HFF-Myc (cell line): ENCODE measurements at places on chromosomes 16 and 17.
A peak's percentile ranks its signal among the peaks of the same experiment; 100 is the strongest.

DNA sequence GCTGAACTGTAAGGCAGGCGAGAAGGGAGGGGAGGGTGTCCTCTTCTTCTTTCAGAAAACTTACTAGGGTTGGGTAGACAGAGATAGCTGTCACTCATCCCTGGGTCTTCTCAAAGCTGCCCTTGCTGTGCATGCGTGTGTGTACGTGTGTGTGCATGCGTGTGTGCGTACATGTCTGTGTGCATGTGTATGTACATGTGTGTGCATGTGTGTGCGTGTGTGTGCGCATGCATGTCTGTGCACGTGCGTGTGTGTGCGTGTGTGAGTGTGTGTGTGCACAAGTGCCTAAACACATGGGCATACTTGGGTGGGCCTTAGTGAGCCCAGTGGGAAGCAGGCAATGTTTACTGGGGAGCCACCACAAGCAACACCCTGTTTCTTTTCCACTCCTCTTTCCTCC, 154.8 kb upstream of the TNRC6C start:
- no peak for DNase-seq

- no peak for DNase-seq
These were observed 92.2 kb downstream of the HELZ start for GRCh38 chr17:67152824-67153223.

- no peak for DNase-seq
These were observed 50.6 kb downstream of the MPHOSPH6 start for GRCh38 chr16:82119405-82119804.

- DNase-seq, result no peak
These were observed 2.4 kb upstream of the RHBDF1 start for GRCh38 chr16:74747-75334.

- no peak for DNase-seq
These were observed 4.1 kb downstream of the PRCD start for GRCh38 chr17:76543826-76544545.

- no peak for DNase-seq
These were observed 141.2 kb downstream of the WWOX start for GRCh38 chr16:78240459-78241222.

GRCh38 chr17:17051791-17052461, 9.7 kb downstream of the MPRIP start:
- DNase-seq, result no peak

DNA sequence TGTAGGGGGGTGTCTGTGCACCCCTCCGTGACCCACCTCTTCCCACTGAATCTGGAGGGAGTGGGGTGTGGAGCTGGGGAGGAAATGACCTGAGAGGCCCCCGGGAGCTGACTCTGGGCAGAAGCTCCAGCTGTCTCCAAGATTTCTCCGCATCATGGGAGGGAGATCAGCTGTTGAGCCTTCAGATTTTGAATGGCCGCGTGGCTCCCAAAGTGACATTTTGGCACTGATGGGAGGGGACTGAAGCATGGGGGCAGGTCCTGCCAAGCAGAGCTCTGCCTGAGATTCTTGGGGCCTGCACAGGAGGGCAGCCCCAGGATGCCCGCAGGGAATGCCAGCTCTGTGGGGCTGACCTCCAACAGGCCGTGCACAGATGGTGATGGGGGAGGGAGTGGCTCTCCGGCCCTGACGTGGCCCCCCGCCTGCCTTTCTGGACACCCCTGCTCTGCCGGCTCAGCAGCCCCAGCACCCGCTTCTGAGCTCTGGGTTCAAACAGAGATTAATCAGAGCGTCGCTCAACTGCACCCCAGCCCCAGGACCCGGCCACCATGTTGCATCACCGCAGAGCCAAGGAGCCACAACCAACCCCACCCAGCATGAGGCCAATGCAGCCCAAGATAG, 25.3 kb upstream of the UBE2I start:
- no peak for DNase-seq

- no peak for DNase-seq
These were observed 6.5 kb downstream of the ZZEF1 start for GRCh38 chr17:4136373-4136772.

- no peak for DNase-seq
These were observed 9.9 kb downstream of the SSTR5 start for GRCh38 chr16:1082266-1082951.

- DNase-seq, result no peak
These were observed 22.7 kb downstream of the YPEL2 start for GRCh38 chr17:59353936-59354755.

GRCh38 chr17:55343900-55344513, 77.6 kb downstream of the MMD start:
- no peak for DNase-seq

DNA sequence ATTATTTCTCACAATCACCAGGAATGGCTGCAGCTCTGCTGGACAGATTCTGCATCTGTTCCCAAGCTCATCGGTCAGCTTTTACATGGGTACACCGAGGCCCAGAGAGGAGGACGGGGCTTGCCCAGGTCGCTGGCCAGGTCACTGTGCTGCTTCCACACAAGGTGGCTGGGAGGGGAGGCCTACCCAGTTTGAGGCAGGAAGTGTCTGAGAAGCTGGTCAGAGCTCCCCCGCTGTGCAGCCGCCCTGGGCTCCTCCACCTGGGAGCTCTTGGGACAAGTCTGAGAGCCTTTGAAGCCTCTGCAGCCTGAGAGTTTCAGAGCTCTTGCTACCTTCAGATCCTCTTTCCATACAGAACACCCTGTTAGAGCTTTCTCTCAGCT, 143.3 kb downstream of the CLEC16A start:
- no peak for DNase-seq

DNA sequence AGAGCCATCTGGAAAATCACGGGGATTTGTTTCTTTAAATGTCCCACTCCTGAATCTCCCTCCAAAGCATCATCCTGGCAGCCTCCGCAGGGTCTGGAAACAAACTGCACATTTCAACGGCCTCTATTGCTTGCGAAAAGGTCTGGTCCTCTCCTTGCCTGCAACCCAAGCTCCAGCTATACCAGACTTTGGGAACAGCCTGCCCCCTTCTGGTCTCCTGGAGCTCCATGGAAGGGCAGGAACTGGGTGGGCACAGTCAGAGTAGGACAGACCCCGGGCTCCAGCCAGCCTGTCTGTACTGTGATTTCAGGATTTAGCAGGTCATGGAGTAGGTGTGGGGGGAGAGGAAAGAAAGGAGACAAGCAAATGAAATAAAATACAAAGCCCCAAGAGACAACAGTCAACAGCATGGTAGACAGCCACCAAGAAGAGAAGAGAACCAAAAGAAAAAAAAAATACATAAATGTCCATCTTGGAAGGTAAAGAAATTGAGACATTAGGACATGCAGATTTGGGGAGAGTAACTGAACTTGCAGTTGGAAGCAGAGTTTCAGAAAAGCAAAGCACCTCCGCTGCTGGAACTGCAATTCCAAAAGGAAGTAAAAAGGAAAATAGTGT, 2.7 kb downstream of the XYLT1 start:
- peak; percentile 36 for DNase-seq

- DNase-seq, result no peak
These were observed 28.2 kb downstream of the GJC1 start for GRCh38 chr17:44801880-44802279.
